ENCODE measurements at places on chromosomes 7 and 10.

GRCh38 chr10:118017071-118017740 lies 29.5 kb downstream of the RAB11FIP2 start:
- DNase-seq = no peak

GRCh38 chr10:93268021-93268420 lies 194.3 kb downstream of the CYP26A1 start:
- no peak for DNase-seq

- DNase-seq = no peak
These were observed 537.9 kb upstream of the FOXK1 start for GRCh38 chr7:4144172-4144701.

GRCh38 chr7:94612661-94613060 lies 43.3 kb downstream of the SGCE start:
- DNase-seq = no peak

DNA sequence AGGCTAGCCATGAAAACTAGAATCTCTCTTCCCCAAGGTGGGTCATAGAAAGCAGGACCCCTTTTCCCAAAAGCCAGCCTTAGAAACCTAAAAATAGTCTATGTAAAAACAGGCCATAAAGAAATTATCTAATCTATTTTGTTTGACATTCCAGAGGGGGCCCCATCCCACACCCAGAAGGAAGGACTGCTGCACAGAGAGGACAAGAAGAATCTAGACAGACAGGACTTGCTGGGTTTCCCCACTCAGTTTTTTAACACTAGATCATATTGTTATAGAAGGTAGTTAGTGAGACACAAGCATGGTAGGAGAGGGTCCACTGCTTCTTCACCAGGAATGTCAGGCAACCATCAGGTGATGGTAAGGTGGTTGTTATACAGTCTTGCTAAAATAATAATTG lies 357.0 kb downstream of the LRRTM3 start:
- DNase-seq = no peak

DNA sequence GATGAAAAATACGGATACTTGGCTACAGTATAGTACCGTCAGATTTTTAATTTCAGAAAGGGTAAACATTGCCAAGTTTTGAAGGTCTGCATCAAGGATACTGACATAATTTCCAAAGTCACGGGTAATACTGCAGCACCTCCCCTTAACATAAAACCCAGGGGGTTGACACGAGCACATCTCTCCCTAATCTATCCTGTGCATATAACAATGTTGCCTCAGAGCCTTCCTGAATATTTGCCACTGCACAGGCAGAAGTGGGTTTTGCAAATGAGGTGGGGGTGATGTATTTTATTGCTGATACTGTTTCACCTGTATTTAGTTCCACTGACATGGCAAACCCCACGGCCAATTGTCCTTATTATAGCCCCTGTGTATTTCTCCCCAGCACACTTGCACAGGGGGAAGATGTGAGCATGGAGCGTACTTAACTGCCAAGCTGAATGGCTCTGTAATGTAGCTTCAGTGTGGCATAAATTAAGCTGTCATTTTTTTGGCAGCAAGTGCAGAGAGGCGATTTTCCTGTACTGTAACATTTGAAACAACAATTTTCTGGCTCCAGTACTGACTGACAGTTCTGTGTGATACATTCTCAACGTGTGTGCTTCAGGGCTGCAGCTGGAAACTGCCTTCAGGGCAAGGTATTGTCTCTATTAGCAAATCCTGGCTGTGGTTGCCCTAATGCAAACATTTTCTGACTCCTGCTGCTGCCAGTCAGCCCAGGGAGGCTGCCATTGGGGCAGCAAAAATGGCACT lies 299.6 kb upstream of the SP4 start:
- DNase-seq = no peak

DNA sequence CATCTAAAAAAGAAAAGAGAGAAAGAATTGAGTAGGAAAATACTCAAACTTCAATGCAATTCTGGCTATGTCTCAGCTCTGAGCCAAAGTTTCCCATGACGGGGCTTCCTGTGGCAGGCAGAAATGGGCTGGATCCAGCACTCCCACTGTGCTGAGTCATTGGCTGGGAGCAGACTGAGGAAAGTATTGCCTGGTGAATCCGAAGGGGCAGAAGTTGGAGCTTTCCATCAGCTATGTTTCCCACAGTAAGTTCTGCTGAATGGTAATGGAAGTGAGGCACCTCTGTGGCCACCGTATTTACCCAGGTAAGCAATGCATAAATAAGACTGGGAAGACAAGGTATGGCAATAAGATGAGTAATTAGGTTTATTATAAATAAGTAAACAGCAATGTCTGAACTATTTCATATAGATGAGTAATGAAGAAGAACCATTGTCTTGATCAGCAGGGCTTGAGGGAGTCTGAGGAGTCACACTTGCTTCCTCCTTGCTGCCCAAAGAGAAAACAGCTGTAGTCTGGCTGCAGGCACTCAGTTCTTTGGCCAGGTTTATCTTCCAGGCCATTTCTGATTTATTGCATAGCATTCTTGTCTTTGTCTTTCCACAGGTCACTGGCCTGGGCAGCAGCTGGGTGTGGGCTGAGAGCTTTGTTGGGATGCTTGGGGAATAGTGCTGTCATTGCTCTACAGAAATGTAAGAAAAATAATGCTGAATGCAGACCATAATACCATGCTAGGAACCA lies 255.3 kb downstream of the DNAJB9 start:
- DNase-seq = no peak
